MG63 (cell line): ENCODE measurements at places on chromosomes 3 and 15. TPM values are rescaled to one million over a fixed set of nuclear protein-coding genes. Genes with fewer than 3 reads are reported as not detected.

WDR76 gene
- total RNA-seq = 49.9 and 53.5 TPM in 2 replicates

TMEM158 gene
- total RNA-seq = 13.5 and 17.0 TPM in 2 replicates

TRIM69 gene
- total RNA-seq = 7.8 and 8.9 TPM in 2 replicates

FBXW12 gene
- not detected in 2 replicates for total RNA-seq

TF gene
- total RNA-seq = not detected in 2 replicates

RLBP1 gene
- not detected in 2 replicates for total RNA-seq

MYZAP gene
- total RNA-seq = 0.69 TPM in 1 of 2 replicates, not detected in the other

MAP2K1 gene
- total RNA-seq = 14.4 and 20.0 TPM in 2 replicates

NT5DC2 gene
- 7.2 and 21.5 TPM in 2 replicates for total RNA-seq

TNIK gene
- total RNA-seq = 0.07 TPM in 2 replicates

LRTM1 gene
- total RNA-seq = not detected in 2 replicates

ATP10A gene
- total RNA-seq = 1.5 and 2.1 TPM in 2 replicates

FBXO40 gene
- total RNA-seq = not detected in 2 replicates

SH3GL3 gene
- 0.15 and 2.4 TPM in 2 replicates for total RNA-seq

SNAP23 gene
- 49.3 and 52.1 TPM in 2 replicates for total RNA-seq

CHRD gene
- total RNA-seq = 0.03 TPM in 1 of 2 replicates, not detected in the other

RBP2 gene
- not detected in 2 replicates for total RNA-seq

GOLGA6L7 gene
- not detected in 2 replicates for total RNA-seq

RETNLB gene
- total RNA-seq = not detected in 2 replicates

ZMYND10 gene
- total RNA-seq = 0.43 TPM in 1 of 2 replicates, not detected in the other

PIGZ gene
- total RNA-seq = 3.0 TPM in 1 of 2 replicates, not detected in the other

DPH3 gene
- 3.4 and 6.0 TPM in 2 replicates for total RNA-seq

TTC21A gene
- total RNA-seq = 0.32 and 0.40 TPM in 2 replicates

ZNF445 gene
- total RNA-seq = 3.9 and 6.0 TPM in 2 replicates

CAMK2N2 gene
- total RNA-seq = not detected in 2 replicates

AADACL2 gene
- total RNA-seq = not detected in 2 replicates

RAB8B gene
- total RNA-seq = 14.4 and 16.0 TPM in 2 replicates

CCDC50 gene
- 65.4 and 93.9 TPM in 2 replicates for total RNA-seq
